Esophagus muscularis mucosa (tissue), 4 donors: ENCODE measurements at places on chromosomes 3 and 15. TPM values are rescaled to one million over a fixed set of nuclear protein-coding genes. Genes with fewer than 3 reads are reported as not detected.
A peak's percentile ranks its signal among the peaks of the same experiment; 100 is the strongest.

Gene AHSG
- total RNA-seq, result not detected

Gene MESP1
- 2.8 TPM for total RNA-seq

Gene ACKR4
- total RNA-seq, result 0.42 TPM

Gene KBTBD8
- total RNA-seq, result 2.4 TPM

Gene LACTB
- total RNA-seq, result 15.4 TPM

Gene TMEM207
- total RNA-seq, result not detected

Gene FBXL2
- 6.3 TPM for total RNA-seq

Gene ZNF662
- 4.8 TPM for total RNA-seq

Gene SCAANT1
- total RNA-seq, result not detected

Gene ZMYND10
- 0.50 TPM for total RNA-seq

Gene FBXL22
- total RNA-seq, result 14.4 TPM

Gene FANCD2OS
- total RNA-seq, result not detected

Gene CHL1
- 38.6 TPM for total RNA-seq

DNA sequence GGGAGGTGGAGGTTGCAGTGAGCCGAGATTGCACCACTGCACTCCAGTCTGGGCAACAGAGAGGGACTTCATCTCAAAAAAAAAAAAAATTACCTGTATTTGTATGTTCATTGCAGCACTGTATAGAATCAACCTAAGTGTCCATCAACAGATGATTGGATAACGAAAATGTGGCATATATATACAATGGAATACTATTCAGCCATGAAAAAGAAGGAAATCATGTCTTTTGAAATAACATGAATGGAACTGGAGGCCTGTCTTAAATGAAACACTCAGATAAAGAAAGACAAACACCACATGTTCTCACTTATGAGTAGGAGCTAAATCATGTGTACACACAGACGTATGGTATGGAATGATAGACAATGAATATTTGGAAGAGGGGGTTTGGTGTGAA is 59.4 kb upstream of the MEF2A start:
- no peak for DNase-seq

DNA sequence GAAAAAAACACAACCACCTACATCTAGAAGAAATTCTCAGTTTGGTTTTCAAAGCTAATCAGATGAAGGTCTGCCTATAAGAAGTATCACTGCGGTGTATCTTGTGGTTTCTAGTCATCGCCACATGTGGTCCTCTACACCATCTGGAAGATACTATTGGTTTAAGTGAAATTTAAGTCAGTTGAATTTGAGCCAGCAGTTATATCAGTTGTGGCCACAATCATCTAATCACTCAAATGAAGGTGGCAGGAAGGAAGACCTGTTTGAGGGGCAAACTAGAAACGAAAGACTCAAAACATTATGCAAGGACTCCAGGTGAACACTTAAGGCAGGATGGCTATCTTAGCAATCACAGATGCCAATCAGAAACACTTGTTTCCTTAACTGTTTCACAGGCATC is 48.7 kb downstream of the ETV5 start:
- no peak for DNase-seq

- DNase-seq, result no peak
These were observed 276.4 kb downstream of the FAM43A start for GRCh38 chr3:194962056-194962455.

DNA sequence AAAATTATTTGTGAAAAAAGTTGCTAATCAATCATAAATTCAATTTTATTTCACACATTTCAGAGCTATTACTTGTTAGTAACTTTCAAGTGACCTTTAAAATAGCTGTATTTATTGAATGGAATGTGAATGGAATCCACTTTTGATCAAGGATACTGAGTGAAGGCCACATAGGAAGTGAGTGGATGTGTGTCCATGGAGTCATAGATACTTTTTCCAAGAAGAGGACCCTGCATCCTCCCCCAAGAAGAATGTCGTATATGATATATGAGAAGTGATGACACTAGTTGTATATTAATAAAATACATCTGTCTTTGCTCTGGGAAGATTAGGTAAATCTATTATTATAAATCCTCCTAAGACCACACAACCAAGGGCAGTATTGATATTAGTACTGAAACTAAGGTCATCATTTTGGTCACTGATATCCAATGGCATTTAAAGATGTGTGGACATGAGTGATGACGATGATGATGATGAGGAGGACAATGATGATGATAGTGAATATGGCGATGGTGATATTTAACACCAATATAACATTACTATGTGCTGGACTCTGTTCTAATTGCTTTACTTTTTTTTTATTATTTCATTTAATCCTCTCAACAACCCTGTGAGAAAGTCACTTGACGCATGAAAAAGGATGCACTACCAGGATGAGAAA is 493.0 kb upstream of the NR2F2 start:
- no peak for DNase-seq

- DNase-seq, result no peak
These were observed 85.6 kb downstream of the MYLK start for GRCh38 chr3:123798550-123798949.

DNA sequence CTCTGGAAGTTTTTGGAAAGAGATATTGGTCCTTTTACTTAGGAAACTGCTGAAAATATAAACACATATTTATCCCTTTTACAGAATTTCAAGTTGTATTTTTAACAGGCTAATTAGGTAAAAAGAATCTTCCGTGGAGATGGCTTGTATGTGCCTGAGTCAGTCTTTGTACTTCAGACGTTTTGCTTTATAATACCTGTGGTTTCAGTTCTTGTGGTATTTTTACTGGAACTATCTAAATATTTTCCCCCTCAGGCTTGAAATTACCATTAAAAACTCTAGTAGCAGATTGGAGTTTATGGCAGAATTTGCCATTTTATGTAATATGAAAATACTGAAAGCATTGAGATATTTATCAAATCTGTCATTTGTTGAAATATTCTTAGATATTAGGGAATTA is 151.6 kb upstream of the CGNL1 start:
- no peak for DNase-seq

- DNase-seq, result no peak
These were observed 393.1 kb downstream of the LPP start for GRCh38 chr3:188546835-188547670.

DNA sequence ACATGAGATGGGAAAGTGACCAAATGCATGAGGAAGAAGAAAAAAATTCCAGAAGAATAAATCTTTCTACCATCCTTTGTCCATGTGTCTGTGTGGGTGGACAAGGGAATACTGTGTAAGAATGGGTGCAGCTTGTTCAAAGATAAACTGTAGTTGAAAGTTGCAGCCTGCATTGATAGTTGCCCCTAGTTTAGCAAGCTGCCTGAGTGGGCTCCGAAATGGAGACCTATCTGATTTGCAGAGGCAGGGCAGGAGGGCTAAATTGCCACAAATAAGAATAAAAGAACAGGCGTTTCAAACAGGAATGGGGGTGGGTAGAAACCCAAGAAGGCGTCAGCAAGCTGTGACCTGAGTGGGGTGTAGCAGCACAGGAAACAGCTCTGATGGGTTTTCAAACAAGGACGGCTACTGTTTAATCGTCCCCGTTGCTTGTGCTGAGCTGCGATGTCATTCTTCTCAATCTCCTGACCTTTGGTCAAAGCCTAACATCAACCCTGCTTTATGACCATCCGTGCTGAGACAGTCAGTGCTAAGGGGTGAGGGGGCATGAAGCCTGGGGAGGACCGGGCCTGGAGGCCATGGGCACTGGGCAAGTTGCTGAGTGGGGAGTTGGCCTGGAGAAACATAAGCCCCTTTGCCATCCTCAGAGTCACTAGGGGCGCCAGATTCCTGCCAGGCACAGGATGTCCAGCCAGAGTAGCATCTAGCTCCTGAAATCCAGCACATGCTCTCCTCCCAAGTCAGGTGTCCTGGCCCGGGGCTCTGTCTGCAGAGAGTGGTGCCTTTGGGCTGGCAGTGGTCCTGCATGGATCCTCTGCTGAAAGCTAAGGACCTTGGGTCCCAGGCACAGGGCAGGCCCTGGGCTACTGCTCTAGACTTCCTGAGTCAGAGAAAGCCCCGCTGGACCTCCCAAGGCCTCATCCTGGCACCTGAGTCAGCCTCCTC is 19.2 kb upstream of the C15orf39 start:
- DNase-seq, result no peak

GRCh38 chr3:136772709-136773108 is 20.5 kb upstream of the STAG1 start:
- no peak for DNase-seq

DNA sequence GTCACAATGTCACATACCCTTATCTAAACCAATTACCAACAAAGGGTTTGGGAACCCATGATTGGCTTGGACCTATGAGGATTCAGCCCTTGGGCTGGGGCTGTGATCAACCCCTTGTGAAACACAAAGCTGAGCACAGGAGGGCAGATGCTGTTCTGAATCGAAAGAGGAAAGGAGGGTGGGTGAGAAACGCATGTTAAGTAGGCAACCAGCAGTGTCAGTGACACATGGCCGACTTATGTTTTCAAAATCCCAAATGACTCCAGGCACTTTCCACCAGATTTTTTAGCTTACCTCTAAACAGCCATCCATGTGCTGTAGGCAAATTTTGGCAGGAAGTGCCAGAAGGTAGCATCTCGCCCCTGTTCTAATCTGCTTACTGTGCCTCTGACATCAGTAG is 34.1 kb upstream of the KLHL25 start:
- DNase-seq, result no peak

GRCh38 chr3:79367066-79367465 is 400.7 kb downstream of the ROBO1 start:
- no peak for DNase-seq

GRCh38 chr15:43330780-43331087 is 361 bp upstream of the LCMT2 start:
- DNase-seq, result no peak

DNA sequence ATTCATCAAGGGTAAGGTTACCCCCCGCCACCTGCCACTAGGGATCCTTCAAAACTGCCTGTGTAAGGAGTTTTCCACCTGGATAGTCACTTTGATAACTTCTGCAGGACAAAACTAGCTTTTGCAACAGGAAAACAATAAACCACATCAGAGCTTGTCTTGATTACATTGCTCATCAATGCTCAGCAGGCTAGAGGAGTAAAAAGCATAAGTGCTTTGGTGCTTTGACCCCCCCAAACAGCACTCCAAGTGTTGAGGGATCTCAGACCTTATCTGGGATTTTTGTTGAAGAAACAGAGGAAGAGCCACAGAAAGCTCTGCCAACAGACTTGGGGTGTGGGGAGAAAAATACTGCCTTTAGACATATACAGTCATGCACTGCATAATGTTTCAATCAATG is 10.8 kb upstream of the PHLDB2 start:
- no peak for DNase-seq

GRCh38 chr3:197050511-197050910 is 20.9 kb upstream of the MELTF start:
- DNase-seq, result no peak

GRCh38 chr15:34206011-34206410 is 3.9 kb downstream of the KATNBL1 start:
- no peak for DNase-seq

GRCh38 chr3:9253327-9253726 is 3.9 kb upstream of the SRGAP3 start:
- DNase-seq, result no peak

GRCh38 chr15:91304210-91304609 is 204.2 kb downstream of the SV2B start:
- DNase-seq, result no peak

DNA sequence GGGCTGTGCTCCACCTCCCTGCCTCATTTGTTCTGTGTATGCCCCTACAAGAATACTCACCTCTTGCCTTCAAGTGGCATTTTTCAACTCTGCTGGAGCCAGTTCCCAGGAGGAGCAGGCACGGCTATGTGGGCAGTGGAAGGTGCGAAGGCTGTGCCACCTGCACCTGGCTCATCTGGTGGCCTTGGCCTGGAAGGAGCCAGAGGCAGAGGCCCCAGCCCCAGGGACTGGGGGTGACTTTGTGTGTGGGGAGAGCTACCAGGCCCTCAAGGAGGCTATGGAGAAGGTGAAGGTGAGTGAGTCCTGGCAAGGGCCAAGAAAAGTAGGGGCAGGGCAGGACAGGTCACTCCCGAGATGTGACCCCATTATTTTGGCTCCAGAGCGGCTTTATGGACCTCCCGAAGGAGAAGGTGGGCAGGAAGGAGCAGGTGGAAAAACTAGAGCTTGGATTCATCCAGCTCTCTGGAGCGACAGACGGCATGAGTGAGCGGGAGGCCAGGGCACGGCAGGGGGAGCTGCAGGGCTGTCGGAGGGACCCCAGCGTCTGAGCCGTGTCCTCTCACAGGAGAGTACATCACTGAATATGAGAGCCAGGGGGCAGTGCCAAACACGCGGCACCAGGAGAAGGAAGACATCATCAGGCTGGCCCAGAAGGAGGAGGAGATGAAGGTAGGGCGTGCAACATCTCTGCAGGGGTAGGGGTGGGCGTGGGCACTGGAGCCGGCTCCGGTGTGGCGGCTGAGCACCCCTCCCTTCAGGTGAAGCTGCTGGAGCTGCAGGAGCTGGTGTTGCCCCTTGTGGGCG is 57.3 kb upstream of the UBE2Q2 start:
- no peak for DNase-seq

GRCh38 chr3:194967151-194968117 is 281.8 kb downstream of the FAM43A start:
- DNase-seq, result peak; percentile 86

GRCh38 chr15:71755092-71755970 is 55.0 kb upstream of the NR2E3 start:
- DNase-seq, result no peak

GRCh38 chr3:108953210-108953609 is 469 bp downstream of the GUCA1C start:
- DNase-seq, result no peak

- DNase-seq, result peak; percentile 64
These were observed 72.4 kb upstream of the GADL1 start for GRCh38 chr3:30966896-30967295.

DNA sequence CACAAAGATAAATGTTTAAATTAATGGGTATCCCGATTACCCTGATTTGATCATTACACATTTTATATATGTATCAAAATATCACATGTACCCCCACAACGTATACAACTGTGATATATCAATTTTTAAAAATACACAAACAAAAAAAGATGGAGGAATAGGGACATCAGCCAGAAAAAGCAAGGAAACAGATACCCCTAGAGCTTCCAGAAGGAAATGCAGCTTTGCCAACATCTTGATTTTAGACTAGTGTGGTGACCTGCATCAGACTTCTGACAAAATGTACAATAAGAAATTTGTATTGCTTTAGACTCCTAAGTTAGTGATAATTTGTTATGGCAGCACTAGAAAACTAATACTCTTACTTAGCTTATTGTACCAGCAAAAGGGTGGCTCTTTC is 483.8 kb downstream of the TUSC7 start:
- DNase-seq, result no peak
